ENCODE measurements at places on chromosomes 4 and X.
A peak's percentile ranks its signal among the peaks of the same experiment; 100 is the strongest.

DNA sequence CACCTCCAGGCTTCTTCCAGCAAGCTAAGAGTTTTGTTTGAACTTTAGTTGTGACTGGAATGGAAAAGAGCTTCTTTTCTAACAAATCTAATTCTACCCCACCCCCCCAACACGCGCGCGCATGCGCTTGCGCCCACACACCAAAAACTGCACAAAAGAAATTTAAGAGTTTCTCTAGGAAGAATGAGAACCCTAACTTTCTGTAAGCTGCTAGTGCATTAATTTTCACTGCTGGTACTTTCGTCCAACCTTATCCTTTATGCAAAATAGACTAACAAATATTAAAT lies 9.0 kb upstream of the INTU start:
- DNase-seq = peak; percentile 15

DNA sequence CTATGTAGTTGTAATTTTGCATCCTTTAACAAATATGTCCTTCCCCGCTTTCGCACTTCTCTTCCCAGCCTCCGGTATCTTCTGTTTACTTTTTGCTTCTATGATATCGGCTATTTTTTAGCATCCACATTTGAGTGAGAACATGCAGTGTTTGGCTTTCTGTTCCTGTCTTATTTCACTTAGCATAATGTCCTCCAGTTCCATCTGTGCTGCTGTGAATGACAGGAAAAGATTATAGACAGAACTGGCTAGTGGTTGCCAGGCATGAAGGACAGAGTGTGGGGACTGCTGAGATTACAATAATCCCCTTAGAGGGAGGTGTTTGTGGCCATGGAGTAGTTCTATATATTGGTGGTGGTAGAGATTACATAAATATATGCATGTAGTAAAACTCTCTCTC lies 588.6 kb downstream of the NLGN4X start:
- DNase-seq = no peak

- DNase-seq = no peak
Measured at GRCh38 chrX:69062493-69062892, 102.8 kb downstream of the PJA1 start.

- DNase-seq = no peak
Measured at GRCh38 chrX:106963111-106963510, 36.9 kb downstream of the MORC4 start.

GRCh38 chr4:79047316-79047715 lies 108.1 kb upstream of the PAQR3 start:
- DNase-seq = no peak

DNA sequence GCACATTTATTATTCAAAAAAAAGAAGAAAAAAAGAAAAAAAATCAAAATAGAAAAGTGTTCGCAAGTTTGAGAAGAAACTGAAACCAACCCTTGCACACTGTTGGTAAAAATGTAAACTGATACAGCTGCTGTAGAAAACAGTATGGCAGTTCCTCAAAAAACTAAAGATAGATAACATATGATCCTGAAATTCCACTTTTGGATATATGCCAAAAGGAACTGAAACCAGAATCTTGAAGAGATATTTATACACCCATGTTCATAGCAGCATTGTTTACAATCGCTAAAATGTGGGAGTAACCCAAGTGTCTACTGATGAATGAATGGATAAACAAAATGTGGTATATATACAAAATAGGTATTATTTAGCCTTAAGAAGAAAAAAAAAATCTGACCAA lies 155.4 kb downstream of the TBCK start:
- DNase-seq = no peak

- no peak for DNase-seq
Measured at GRCh38 chr4:113987382-113987941, 8.0 kb upstream of the ARSJ start.

- DNase-seq = no peak
Measured at GRCh38 chrX:633043-633984, 2.7 kb downstream of the SHOX start.

DNA sequence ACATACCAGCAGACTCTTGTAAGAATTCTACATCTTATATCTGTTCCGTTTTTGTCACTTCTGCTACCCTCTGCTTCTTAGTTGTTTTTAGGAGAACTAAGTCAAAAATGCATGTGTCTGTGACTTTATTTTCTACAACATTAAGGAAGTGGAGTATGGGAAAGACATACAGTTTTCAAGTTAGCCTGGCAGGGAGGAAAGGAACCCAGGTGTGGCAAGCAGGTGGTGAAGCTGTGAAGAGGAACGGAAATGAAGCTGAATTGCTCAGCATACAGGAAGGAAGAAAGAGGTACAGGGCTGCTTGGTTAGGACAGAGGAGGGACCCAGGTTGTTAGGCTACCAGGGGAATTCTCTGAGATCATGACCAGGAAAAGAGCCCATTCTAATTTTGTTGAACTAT lies 9.4 kb downstream of the GPRIN3 start:
- DNase-seq = no peak

GRCh38 chr4:1294891-1295290 lies 5.2 kb downstream of the MAEA start:
- DNase-seq = no peak

GRCh38 chrX:136754651-136755050 lies 26.1 kb downstream of the ARHGEF6 start:
- DNase-seq = no peak

DNA sequence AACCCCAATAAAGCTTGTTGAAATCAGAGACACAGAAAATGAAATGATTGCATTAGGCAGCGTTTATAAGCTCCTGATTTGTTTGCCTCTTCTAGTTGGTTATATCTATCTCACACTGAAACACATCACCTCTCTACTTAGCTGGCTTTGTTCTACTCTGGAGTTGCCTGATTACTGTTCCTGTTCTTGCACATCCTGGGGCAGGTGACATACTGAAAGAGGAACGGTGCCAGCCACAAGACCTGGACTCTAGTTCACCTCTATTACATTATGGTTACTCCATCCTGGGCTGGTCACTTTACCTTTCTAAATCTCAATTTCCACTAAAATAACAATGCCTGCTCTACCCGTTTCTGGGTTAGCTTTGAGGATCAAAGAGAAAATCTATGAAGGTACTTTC lies 47.9 kb downstream of the TRIM2 start:
- DNase-seq = no peak

DNA sequence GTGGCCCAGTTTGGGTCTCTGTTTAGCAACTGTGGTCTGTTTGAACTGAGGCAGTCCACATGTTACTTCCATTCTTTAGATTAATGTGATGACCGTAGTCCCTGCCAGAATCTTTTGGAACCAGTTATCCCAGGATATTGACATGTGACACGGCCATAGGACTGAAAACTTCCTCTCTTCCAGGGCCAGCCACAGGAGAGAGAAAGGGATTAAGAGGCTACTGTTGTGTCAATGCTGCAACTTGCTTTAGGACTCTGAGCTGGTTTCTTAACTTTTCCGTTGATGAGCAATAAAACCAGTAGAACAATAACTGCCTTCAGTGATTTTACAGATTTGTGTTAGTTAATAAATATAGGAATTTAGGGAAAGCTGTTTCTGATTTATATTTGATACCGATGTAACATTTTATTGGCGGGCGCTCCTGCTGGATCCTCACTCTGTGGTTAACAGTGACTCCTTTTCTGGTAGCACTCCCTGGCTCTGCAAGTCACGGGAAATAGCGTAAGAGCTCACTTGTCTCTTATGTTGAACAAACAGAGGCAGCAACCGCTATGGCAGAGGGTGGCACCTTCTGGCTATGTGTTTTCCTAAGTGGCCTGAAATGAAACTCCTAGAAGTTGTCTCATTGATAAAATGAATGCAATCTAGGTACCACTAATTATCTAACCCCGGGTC lies 2.5 kb downstream of the TENM3 start:
- DNase-seq = no peak

- DNase-seq = no peak
Measured at GRCh38 chrX:107871136-107871535, 45.5 kb downstream of the MID2 start.

- DNase-seq = no peak
Measured at GRCh38 chr4:47427935-47428334, 35.6 kb downstream of the COMMD8 start.

- DNase-seq = no peak
Measured at GRCh38 chrX:94114362-94114761, 440.4 kb downstream of the FAM133A start.

DNA sequence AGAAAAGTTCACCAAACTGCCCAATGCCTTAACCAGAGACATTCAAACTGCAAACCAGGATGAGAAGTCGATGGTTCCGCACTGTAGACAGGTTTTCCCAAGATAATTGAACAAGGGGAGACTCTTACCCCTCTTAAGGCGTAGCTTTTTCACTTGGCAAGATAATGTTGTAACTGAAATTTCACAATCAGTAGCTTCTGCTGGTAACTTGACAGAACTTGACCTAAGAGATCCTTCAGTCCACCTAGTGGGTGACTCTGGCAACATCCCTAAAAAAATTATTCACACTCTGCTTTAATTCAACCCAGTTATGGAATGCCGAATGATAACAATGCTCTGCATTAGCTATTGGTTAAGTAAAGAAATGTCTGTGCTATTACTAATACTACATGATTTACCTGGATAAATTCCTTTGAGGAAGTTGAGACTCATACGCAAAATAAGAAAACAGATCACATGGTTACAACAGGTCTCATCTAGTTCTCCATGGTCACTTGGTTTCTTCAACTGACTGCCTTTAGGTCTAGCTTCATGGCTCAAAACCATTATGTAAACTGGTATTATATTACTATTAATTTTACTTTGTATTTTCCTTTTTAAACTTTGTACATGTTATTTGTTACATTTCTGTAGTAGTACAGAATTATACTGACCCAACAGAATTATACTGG lies 9.1 kb downstream of the ELF2 start:
- no peak for DNase-seq

- no peak for DNase-seq
Measured at GRCh38 chr4:155724731-155725130, 34.1 kb upstream of the GUCY1B1 start.

- no peak for DNase-seq
Measured at GRCh38 chr4:20641976-20642375, 58.3 kb upstream of the PACRGL start.

GRCh38 chr4:43373201-43373600 lies 480.7 kb downstream of the GRXCR1 start:
- no peak for DNase-seq

DNA sequence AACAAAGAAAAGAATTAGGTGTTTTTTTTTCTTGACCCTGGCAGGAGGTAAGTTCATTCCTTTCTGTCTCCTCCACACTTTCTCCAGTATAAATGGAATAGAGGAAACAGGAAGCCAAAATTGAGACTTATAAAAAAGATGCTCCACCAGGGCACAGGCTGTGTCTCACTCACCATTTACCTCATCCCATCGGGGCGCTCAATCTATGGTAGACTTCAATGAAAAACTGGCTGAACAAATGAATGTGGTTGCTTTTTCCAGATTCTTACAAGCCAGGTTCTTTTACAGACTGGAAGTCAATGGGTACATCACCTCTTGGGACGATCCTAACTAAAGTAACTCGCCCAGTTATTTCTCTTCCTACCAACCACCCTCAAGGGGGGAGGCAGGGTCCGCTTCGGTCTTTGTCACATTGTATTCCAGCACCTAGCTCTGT lies 685 bp downstream of the COMMD8 start:
- DNase-seq = no peak

GRCh38 chrX:40552768-40553167 lies 28.0 kb upstream of the ATP6AP2 start:
- no peak for DNase-seq

- DNase-seq = no peak
Measured at GRCh38 chr4:84565951-84566350, 17.0 kb upstream of the CDS1 start.

- DNase-seq = no peak
Measured at GRCh38 chrX:42269186-42269585, 345.8 kb upstream of the CASK start.

Measured in stimulated activated CD4-positive, alpha-beta T cell treated with anti-CD3 and anti-CD28 coated beads, Interleukin-2, amount 100 ng/mL, for 24 hours (primary cell).